ENCODE measurements at places on chromosomes 2 and 18.

- DNase-seq, result no peak
Measured at GRCh38 chr2:110823165-110823564, 90.8 kb downstream of the ACOXL start.

- DNase-seq, result no peak
Measured at GRCh38 chr2:159982842-159983785, 79.3 kb downstream of the PLA2R1 start.

DNA sequence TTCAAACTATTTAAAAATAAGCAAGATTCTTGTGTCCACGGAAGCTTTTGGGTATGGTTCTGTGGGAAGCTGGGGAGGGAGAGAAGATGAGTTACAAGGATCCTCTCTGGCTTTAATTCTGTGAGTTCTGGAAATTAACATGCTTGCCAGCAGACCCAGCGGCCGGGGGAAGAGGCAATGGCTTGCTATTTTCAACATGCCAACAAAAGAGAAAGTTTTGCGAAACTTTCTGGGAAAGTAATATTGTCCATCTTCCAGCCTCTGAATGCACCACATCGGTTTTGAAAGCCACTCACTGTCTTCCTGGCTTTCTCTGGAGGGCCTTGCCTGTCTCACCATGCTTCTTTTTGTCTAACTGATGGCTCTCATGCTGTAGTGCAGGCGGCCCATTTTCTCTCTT, 85.7 kb downstream of the EN1 start:
- no peak for DNase-seq

DNA sequence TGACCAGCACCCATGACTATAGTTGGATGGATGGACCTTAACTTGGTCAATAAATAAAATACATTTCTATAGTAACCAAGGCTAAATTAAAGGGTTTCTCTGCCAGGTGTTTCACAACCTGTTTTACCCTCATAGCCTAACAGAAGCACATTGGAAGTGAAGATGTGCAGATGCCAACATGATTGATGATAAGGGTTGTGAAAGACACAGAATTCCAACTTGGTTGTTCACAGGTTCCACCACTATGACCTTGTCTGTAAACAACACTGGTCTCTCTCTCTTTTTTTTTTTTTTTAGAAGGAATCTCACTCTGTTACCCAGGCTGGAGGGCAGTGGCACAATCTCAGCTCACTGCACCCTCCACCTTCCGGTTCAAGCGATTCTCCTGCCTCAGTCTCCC, 37.5 kb upstream of the PTH2R start:
- no peak for DNase-seq

DNA sequence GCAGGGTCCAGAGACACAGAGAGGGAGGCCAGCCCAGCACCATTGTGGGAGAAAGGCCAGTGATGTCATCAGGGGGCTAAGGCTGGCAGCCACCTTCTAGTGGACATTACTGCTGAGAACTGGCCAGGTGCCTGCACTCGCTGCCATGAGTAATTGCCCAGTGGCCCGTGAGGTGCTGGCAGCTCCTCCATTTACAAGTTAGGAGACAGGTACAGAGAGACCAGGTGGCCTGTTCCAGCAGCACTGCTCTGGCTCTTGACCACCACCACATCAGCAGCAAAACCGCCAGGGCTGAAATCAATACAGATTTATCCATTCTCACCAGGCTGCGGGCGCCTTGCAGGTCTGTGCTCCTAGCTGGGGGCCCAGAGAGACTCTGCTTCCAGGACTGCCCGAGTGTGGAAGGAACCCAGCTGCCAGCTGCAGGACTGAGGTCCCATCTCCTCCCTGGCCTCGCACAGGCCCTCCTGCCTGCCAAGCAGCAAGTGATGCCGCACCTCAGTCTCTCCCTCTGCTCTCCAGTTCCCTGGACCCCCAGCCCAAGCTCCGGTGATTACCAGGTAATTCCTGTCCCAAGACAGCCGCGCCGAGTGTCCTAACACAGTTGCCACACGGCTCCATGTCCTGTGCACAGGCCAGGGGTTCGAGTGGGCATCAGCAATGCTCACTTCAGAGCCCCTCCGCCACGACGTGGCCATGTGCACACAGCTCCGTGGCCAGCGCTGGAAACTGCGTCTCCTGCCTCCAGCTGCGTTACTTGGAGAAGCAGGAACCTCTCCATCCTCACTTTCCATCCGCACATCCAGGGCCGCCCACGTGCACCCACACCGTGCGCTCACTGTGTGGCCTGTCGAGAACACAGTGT, 101.0 kb upstream of the CTDP1 start:
- no peak for DNase-seq

GRCh38 chr2:136787970-136788369, 22.6 kb downstream of the THSD7B start:
- no peak for DNase-seq

DNA sequence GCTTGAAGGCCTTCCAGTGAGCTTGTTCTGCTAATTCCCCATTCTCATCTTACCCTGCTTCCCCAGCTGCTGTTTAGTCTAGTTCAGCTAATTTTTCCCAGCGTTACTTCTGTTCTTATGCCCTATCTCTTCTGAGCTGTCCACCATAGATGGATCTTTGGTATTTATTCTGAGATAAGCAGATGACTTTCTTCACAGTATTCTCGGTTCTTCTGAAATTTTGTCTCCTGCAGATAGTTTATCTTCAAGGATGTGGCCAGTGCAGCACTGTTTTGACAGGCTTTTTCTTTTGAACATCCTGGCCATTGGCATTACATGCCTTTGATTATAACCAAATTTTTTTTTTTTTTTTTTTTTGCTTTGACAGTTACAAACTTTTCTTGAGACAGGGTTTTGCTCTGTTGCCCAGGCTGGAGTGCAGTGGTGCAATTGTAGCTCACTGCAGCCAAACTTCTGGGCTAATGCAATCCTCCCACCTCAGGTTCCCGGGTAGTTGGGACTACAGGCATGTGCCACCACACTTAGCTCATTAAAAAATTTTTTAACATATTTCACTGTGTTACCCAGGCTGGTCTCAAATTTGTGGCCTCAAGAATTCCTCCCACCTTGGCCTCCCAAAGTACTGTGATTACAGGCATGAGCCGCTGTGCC, 134.2 kb downstream of the WDSUB1 start:
- no peak for DNase-seq

GRCh38 chr2:187574969-187575750, 20.9 kb upstream of the TFPI start:
- DNase-seq, result no peak

DNA sequence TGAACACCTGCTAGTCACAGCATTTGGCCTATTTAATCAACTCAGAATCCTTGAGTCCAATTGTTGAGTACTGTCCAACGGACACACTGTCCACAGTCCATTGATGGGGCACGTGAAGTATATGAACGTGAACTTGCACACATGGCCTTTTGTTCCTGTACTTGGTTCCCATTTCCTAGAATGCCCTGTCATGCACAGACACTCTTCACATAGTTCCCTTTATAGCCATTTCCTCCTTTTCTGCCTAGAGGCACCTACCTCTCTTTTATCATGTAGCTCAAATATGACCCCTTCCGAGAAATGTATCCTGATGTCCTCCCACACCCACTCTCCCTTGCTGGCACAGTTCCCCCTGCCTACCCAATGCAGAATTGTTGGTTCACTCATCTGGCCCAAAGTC, 8.7 kb upstream of the CRYGA start:
- no peak for DNase-seq

- DNase-seq, result no peak
Measured at GRCh38 chr2:57622009-57622408, 424.6 kb upstream of the VRK2 start.

DNA sequence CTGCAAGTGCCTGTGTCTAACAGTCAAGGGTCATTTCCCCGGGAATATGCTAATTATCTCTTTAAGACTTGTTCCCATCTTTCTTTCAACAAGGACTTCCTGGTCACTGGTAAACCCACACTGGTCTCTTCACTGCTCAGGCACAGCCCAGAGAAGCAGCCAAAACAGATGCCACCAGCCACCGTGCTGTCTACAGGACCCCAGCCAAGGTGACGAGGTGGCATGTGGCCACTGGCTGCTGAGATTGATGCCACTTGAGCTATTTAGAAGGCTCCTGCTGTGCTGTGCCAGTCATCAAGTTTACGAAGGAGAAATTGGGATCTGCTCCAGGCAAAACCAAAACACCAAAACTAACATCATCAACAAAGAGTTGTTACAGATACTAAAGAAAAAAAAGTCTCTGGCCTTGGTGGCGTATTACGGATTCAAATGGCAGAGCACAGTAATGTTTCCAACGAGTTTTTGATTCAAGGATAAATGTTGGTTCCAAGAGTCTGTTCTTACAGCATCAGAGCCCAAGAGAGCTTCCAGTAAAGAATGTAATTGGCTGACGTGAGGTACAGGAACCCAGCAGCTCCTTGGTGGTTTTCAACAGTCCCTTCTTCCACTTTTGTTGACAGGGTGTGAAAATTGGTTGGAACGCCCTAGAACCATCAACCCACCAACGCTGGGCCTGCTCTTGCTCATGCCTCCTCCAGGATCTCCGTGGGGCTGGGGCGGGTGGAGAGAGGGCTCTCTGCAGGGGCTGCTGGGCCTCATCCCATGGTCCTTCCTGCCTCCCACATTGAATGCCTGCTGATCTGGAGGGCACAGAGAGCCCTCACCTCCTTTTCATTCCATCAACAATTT, 63.7 kb upstream of the ZCCHC2 start:
- DNase-seq, result peak; percentile 40

DNA sequence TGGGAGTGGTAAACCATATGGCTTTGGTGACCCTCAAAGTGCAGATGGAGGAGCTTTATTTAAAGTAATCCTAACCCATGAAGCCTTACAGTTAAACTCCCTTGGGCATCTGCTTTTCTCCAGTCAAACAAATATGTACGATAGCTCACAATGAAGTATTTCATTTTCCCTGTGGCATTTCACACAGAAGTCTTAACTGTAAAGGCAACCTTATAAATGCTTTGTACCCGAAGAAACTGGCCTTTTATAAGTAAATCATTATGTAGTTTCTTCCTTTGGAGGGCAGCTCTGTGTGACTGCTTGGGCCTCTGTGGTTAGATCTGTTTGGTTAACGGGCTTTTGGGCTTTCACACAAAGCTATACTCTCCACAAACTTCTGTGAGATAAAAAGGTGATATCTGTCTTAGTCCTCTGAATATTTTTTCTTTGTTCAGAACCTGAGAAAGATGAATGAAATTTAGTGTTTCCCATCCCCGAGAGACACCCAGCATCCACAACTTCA, 46.6 kb downstream of the SCN1A start:
- no peak for DNase-seq

- no peak for DNase-seq
Measured at GRCh38 chr2:43030551-43031307, 195.7 kb downstream of the ZFP36L2 start.

GRCh38 chr2:237552908-237553307, 13.5 kb upstream of the PRLH start:
- no peak for DNase-seq

DNA sequence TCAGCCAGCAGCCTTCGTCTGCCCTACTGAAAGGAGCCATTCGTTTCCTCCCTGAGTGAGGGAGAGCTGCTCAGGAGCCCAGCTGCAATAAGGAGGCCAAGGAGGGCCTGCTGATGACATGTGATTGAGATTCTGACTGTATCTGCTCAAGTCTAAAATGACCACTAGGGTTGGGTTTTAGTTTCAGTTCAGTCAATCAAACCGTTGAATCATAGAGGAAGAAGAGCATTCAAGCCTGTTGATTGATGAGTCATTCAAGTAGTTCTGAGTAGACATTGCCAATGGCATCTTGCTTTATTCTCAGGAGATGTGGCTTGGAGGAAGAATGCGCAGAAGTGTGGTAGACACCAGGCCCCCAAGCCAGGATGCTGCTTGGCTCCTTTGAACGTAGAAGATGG, 19.9 kb upstream of the BCL2L11 start:
- no peak for DNase-seq

- DNase-seq, result peak; percentile 90
Measured at GRCh38 chr2:39436592-39437521, at the start of gene MAP4K3. MAP4K3 (minus strand) TSS chr2:39437285; CDS start chr2:39436987, 298 bp downstream.

DNA sequence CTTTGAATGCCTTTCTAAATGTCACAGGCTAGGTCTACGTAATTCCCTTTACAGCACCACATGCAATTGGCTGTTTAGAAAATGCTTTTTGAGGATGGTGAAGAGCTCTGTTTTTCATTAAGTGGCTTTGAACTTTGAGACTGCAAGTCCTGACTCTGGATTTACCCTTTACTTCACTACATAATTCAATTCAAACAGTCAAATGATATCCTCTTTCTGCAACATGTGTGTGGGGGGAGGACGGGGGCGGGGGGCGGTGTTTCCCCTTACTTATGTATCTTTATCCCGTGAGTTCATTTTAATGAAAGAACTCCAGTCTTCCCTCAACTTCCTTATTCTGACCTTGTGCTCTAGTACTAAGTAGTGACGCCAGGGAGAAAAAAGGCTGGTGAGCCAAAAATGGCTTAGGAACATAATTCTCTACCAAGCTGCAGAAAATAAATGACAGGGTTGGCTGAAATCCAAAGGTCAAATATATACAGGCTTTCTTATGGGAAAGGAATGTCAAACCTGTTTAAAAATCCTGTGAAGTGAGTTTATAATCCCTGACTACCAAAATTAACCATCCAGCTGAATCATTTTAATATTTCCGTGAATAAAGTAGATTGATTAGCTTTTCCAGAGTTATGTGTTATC, 119.6 kb downstream of the SLC8A1 start:
- no peak for DNase-seq

DNA sequence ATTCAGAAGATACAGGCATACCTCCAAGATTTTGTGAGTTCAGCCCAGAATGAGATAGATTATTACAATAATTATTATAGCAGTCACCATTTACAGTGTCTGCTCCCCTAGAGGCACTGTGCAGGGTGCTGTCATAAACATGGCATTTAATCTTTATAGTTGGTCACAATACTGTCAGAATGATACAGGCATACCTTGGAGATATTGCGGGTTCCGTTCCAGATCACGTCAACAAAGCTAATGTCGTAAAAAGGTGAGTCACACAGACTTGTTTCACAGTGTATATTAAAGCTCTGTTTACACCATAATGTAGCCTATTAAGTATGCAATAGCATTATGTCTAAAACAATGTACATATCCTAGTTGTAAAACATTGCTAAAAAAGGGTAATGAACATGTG, 45.6 kb downstream of the ZRANB3 start:
- DNase-seq, result no peak

DNA sequence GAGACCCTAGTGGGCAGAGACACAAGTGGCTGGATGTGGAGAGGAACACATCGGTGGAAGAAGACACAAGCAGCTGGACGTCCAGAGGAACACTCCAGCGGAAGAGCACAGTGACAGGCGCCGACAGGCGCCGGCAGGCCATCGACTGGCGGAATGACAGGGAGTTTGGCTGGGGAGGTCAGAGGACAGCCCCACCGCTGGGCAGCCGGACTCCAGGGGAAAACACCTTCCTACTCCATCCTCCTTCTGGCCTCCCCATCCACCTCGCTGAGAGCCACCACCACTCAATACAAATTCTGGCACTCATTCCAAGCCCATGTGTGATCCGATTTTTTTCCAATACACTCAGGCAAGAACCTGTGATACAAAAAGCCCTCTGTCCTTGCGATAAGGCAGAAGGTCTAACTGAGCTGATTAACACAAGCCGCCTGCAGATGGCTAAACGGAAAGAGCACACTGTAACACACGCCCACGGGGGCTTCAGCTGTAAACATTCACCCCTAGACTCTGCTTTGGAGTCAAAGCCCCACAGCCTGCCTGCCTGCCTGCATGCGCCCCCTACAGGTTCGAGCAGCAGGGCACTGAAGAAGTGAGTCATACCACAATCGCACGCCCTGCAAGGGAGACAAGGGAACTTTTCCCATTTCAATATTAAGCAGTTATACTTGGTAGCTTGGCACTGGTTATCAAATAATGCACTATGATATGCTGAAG, 50.2 kb upstream of the LRP1B start:
- DNase-seq, result no peak

GRCh38 chr2:6982934-6983589, 65.8 kb downstream of the RNF144A start:
- DNase-seq, result no peak

- DNase-seq, result no peak
Measured at GRCh38 chr2:172434821-172435605, 7.6 kb downstream of the ITGA6 start.
